Kidney (tissue), 22 donors: ENCODE measurements at places on chromosomes 2 and 18.

DNA sequence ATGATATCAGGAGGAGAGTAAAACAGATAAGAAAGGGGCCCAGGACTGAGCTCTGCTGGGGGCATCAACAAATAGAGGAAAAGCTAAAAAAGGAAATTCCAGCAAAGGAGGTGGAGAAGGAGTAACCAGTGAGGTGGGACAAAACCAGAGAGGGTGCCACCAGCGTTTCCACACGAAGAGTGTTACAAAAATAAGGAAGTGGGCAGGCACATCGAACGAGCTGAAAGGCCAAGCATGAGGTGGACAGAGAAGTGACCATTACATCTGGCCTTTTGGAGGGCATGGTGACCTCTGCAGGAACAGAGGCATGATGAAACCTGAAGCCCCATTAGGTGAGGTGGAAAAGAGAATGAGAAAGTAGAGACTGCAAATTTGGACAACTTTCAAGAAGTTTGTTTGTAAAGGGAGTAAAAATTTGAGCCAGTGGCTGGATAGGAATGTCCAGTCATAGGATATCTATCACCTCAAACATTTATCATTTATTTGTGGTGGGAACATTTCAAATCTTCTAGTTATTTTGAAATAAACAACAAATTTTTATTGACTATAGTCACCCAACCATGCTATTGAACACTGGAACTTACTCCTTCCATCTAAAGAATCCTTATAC lies 18.4 kb upstream of the VIT start:
- no peak for DNase-seq

GRCh38 chr18:45408218-45408617 lies 207.1 kb upstream of the SLC14A2 start:
- no peak for DNase-seq

- no peak for DNase-seq
Measured at GRCh38 chr2:166519391-166519962, 25.4 kb upstream of the SCN7A start.

GRCh38 chr2:67142071-67142470 lies 255.1 kb upstream of the ETAA1 start:
- DNase-seq = no peak

DNA sequence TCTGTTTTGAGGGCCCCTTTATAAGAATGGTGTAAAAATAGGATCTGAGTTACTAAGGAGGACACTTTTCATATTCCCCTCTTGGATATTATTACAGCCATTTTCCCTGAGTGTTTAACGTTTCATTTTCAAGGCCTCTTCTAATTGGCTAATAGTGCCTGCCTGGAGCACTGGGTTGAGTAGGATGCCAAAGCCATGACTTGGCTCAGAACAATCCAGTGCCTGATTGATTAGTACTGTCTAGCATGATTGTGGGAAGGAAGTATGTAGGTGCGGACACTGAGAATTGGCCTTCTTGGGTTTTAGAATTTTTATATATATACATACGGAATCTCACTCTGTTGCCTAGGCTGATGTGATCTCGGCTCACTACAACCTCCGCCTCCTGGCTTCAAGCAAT lies 66.1 kb downstream of the NAB1 start:
- DNase-seq = no peak

DNA sequence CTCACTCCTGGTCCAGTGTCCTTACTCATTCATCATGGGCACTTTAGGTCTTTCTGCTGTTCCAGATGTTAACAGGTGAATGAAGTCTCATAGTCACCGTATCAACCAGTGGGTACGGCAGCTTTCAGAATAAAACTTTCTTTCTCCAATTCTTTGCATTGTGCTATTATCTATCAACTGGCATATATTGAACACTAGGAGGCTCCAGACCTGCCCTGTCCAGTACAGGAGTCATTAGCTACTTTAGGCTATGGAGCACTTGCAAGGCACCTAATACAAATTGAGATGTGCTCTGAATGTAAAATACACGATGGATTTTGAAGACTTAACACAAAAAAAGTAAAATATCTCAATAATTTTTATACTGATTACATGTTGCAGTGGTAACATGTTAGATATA lies 43.2 kb upstream of the NEB start:
- DNase-seq = no peak

DNA sequence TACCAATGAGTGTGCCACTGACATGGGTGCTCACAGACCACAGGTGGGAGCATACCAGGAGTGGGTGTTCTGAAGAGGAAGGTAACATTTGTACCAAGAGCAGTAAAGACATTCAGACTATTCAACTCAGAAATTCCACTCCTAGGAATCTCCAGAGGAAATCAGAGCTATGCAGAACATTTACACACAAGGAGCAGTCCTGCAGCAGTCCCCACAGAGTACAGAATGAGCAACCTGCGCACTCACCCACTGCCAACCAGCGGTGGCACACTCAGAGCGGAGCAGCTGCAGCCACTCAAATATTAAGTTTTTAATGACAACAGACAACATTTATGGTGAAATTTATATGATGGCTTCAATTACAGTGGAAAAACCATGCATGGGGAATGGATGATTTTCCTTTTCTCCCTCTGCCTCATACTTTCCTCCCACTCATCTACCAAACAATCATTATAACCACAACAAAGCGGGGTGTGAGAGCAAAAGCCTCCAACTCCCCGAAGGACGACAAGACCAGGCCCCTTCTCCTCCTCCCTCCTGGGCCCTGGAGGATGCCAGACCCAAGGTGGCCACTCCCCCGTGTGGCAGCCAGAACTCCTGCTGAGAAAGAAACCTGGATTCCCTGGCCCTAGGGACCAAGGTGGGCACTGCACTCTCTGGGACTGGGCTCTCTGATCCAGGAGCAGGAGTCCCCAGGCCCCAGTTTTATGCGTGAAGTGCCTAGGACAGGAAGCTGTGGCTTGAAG lies 5.4 kb downstream of the HS6ST1 start:
- peak; percentile 68 for DNase-seq

- peak; percentile 85 for DNase-seq
Measured at GRCh38 chr2:202032846-202033316, 774 bp upstream of the FZD7 start.

DNA sequence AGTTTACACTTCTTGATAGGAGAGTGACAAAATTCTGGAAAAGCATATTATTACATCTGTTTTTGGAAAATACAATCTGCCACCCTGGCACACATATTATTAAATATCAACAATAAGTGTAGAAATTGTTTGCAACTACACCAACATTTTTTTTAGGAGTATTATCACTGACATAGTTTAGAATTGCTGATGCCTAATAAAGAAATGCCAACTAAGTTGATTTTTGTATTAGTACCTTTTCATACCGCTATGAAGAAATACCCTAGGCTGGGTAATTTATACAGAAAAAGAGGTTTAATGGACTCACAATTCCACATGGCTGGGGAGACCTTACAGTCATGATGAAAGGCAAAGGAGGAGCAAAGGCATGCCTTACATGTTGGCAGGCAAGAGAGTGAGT lies 35.9 kb upstream of the TFPI start:
- DNase-seq = no peak

- peak; percentile 61 for DNase-seq
Measured at GRCh38 chr2:240214790-240215675, 74.6 kb upstream of the OTOS start.

DNA sequence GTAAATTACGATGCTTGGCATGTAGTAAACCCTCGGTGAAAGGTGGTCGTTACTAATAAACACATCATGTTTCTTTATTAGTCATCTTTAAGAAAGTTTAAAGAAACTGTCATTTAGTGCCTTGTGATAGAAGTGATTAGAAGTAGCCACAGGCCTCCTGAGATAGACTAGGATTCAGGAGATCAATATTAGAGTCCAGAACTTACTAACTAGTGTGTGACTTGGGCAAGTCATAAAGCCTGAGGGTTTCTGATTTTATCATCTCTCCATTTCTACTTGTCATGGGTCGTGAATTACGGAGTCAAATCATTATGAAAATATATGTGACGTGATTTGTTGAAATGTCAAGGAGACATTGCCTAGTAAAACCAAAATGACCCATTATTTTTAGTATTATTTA lies 6.7 kb downstream of the RPE start:
- DNase-seq = no peak

DNA sequence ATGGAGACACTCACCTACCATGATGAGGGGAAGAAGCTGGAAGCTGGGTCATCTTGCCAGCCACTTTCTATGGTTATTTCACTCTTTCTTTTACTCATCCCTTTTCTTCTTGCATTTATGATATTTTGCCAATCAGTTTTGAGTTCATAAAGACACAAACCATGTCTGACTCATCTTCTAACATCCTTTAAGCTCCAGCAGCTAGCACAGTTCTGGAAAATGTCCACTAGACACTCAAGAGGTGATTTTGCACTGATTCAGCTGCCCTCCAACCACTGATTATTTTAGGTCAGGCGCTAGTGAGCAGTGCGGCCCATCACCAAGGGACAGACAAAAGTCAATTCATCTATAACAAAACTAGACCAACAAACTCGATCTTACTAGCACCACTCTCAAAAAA lies 537.1 kb upstream of the ID2 start:
- no peak for DNase-seq

- peak; percentile 38 for DNase-seq
Measured at GRCh38 chr2:160205505-160205904, 5.4 kb upstream of the ITGB6 start.

DNA sequence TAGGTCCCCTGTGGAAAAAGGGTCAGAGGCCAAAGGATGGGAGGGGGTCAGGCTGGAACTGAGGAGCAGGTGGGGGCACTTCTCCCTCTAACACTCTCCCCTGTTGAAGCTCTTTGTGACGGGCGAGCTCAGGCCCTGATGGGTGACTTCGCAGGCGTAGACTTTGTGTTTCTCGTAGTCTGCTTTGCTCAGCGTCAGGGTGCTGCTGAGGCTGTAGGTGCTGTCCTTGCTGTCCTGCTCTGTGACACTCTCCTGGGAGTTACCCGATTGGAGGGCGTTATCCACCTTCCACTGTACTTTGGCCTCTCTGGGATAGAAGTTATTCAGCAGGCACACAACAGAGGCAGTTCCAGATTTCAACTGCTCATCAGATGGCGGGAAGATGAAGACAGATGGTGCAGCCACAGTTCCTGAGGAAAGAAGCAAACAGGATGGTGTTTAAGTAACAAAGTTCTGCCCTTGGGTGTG lies 165.8 kb downstream of the RPIA start:
- DNase-seq = no peak

- peak; percentile 39 for DNase-seq
Measured at GRCh38 chr2:108215794-108216211, 24.0 kb upstream of the SULT1C3 start.

DNA sequence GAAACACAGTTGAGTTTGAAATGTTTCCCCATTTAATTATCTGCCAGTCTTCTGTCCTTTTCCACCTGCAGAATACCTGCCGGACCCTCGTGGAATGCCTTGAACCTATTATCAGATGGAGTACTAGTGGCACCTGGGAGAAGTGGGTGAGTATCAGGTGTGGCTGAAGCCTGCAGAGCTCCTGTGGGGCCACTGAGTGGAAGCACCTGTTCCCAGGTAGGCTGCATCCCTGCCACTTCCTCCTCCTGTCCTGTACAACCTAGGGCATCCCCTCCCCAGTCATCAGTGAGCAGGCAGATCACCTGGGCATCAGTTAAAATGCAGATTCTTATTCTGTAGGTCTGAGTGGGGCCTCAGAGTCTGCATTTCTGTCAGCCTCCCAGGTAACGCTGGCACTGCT lies 80.8 kb upstream of the BZW1 start:
- DNase-seq = no peak

DNA sequence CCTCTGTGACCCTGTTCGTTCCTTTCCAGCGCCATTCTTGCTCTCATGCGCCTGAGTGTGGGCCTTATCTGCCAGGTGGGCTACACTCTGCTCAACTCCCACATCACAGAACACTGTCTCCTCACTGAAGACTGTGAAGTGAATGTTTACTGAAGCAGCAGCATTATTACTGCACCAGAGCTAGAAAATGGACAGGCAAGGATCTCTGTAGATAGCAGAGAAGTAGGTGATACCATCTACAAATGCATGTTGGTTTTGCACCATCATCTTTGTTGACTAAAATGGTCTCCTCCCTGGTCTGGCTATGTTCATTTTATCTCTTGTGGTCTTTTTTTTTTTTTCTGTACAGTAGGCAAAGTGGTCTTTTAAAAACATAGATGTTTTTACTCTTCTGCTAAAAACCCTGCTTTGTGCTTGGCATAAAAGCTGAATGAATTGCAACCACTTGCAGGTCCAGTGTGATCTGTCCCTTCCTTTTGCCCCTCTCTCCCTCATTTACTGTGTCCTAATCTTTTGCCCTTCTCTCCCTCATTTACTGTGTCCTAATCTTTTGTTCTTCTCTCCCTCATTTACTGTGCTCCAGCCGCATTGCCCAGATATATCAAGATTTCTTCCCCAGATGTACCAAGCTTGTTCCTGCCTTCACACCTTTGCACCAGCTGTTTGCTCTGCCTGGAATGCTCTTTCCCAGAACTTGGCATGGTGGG lies 35.4 kb downstream of the BABAM2 start:
- no peak for DNase-seq

DNA sequence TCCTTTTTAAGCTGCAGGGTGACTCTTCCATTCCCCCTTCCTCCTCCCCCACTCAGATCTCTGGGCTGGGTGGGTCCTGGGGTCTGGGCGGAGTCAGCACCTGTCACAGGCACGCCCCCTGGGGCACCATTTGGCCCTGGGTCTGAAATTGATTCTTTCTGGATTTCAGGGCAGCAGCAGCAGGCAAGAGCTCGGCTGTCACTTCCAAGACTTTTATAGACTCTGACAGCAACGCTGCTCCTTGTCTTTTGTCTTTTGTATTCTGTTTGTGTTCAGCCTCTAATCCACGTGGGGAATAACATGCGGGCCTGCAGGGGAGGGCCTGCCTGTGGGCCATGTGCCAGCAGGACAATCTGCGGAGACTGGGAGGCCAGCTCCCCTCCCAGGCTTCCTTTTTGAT lies 3.9 kb downstream of the BOD1L2 start:
- peak; percentile 46 for DNase-seq

- no peak for DNase-seq
Measured at GRCh38 chr2:12847694-12848575, 131.2 kb downstream of the TRIB2 start.

DNA sequence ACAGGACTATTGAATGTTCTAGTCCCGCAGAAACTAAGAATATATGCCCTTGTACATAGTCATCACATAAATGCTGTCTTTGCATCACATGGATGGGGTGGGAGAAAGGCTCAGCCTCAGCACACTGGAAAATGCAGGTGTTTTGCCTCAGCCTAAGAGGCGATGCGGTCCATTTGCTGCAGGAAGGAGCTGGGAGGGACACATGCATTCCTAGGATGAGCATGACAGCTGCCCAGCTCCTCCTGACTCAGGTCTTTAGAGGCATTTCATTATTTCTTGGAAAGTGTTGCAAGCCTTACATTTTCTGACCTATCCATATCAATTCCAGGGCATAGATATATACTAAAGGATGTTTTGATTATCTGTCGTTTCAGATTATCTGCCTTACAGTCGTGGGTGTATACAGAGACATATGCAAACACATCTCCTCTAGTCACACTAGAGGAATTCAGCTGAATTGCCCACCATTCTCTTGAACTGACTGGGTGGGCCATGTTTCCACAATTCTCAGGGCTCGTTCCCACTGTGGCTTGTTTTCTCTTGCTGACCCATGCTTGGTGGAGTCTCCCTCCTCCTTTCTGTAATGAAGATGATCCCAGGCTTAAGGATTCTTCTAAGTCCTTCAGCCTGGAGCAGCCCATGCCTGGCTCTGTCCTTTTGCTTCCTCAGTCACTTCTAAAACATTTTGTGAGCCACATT lies 156.9 kb downstream of the SETBP1 start:
- DNase-seq = peak; percentile 78

GRCh38 chr2:133568172-133568571 lies at the start of gene NCKAP5:
Gene NCKAP5 (minus strand): TSS chr2:133568463. CDS start chr2:133517526, 50,937 bp downstream.
- peak; percentile 47 for DNase-seq
